Endothelial cell of coronary artery (primary cell): ENCODE measurements at places on chromosomes 1 and 21. TPM values are rescaled to one million over a fixed set of nuclear protein-coding genes. Genes with fewer than 3 reads are reported as not detected.

ZNHIT6 gene
- 12.2 and 13.6 TPM in 2 replicates for total RNA-seq

CFHR3 gene
- total RNA-seq, result not detected in 2 replicates

ZNF683 gene
- not detected in 2 replicates for total RNA-seq

ITLN2 gene
- total RNA-seq, result 0.18 and 1.3 TPM in 2 replicates

FCAMR gene
- not detected in 2 replicates for total RNA-seq

TNFAIP8L2 gene
- total RNA-seq, result not detected in 2 replicates

MNDA gene
- not detected in 2 replicates for total RNA-seq

TAL1 gene
- 25.4 and 30.3 TPM in 2 replicates for total RNA-seq

KRTAP13-2 gene
- not detected in 2 replicates for total RNA-seq

PROX1 gene
- total RNA-seq, result 0.56 and 3.1 TPM in 2 replicates

SLC41A1 gene
- 7.1 and 15.3 TPM in 2 replicates for total RNA-seq

RXRG gene
- not detected in 2 replicates for total RNA-seq

KIAA1614 gene
- total RNA-seq, result 1.1 and 3.3 TPM in 2 replicates

OR2T33 gene
- total RNA-seq, result not detected in 2 replicates

C1orf94 gene
- not detected in 2 replicates for total RNA-seq

CCDC30 gene
- total RNA-seq, result 0.27 and 0.85 TPM in 2 replicates

TMEM269 gene
- not detected in 2 replicates for total RNA-seq

SPRR5 gene
- total RNA-seq, result not detected in 2 replicates

PM20D1 gene
- total RNA-seq, result not detected in 2 replicates

DESI2 gene
- 46.8 and 52.1 TPM in 2 replicates for total RNA-seq

SKI gene
- 14.8 and 21.7 TPM in 2 replicates for total RNA-seq

TNFRSF18 gene
- 0.28 TPM in 1 of 2 replicates, not detected in the other for total RNA-seq

LGR6 gene
- under 0.01 TPM in 1 of 2 replicates, not detected in the other for total RNA-seq
